ENCODE measurements at places on chromosomes 2 and 18. TPM values are rescaled to one million over a fixed set of nuclear protein-coding genes. Genes with fewer than 3 reads are reported as not detected.

GRCh38 chr2:105824446-105824845, 79.7 kb downstream of the NCK2 start:
- DNase-seq = no peak

- DNase-seq = no peak
Observed at GRCh38 chr2:115299199-115299598, 856.8 kb downstream of the DPP10 start.

- DNase-seq = no peak
Observed at GRCh38 chr2:202267495-202267894, 1.9 kb downstream of the NOP58 start.

DNA sequence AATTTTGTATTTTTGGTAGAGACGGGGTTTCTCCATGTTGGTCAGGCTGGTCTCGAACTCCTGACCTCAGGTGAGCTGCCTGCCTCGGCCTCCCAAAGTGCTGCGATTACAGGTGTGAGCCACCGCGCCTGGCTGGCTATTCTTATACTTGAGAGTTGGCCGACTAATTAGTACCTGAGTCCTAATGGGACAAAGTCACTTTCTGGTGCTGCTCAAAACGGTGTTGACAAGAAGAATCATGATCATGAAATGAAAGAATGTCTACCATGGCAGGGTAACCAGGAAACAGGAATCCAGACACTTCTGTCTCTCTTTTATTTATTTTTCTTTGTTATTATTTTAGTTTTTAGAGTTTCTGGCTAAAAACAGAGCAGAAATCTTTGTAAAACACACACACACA, 54.7 kb upstream of the RAB6D start:
- no peak for DNase-seq

- no peak for DNase-seq
Observed at GRCh38 chr18:46411191-46411828, 245.7 kb downstream of the LOXHD1 start.

DNA sequence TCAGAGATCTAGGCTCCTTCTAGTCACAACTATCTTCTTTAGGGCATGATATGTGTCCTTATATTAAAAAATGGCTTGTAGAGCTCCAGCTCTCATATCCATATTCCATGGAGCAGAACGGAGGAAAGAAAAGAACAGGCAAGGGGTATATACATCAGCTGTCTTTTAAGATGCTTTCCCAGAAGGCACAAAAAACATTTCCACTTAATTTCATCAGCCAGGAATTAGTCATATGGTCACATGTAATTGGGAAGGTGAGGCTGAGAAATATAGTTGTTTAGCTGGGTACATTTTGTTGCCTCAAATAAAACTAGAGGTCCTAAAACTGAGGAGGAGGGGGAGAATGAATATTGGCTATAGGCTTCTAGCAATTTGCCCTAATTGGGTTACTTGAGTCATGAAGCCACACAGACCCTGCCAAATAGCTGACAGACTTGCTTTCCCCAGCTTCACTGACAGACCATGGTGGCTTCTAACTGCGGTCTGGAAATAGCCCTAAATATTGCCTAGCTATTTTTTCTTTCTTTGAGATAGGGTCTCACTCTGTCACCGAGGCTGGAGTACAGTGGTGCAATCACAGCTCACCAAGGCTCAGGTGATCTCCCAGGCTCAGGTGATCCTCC, 20.0 kb downstream of the MAIP1 start:
- no peak for DNase-seq

DNA sequence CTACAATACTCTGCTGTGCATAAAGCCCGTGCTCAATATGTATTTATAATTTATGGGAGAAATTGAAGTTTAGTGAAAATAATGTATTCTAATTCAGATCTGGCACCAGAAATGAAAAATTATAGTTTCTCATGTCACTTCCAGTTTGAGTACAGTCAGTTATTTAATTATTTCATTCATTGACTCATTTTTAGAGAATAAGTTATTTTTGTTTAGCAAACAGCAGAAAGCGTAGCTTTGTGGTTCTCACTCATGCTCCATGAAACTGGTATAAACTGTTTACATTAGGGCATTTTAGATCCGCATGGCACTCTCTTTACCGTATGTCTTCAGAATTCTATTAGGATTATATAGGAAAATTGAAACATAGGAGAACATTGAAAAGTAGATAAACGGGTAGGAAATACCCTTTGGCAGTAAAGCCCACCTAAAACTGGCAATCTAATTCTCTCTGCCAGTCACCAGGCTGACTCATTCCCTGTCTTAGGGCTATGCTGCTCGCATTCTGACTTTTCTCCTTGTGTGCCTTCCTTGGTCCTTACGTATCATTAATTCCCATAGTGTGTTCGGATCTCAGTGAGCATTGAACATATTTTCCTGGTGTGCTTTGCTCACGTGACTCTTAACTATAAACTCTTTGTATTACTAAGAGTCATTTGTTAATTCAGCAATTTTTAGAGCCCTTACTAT, 106.0 kb downstream of the ZNF236 start:
- no peak for DNase-seq

- no peak for DNase-seq
Observed at GRCh38 chr2:129369437-129369836, 610.0 kb upstream of the RAB6C start.

DNA sequence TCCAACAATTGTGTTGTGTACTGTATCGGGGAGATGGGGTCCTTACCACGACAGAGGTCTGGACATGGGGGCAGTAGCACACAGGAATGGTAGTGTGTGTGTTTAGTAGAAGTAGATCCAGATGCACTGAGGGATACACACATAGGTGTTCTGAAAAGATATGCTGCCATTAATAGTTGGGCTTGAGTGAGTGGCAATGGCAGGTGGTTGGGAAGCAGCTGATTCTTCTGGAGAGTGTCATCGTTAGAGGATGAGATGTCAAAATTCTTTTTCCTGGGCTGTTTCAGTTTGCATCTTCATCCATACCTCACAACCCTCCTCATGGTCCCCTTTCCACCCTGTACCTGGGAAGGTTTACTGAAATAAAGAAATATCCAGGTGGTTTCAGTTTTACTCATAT, 66.6 kb downstream of the UGGT1 start:
- no peak for DNase-seq

DNA sequence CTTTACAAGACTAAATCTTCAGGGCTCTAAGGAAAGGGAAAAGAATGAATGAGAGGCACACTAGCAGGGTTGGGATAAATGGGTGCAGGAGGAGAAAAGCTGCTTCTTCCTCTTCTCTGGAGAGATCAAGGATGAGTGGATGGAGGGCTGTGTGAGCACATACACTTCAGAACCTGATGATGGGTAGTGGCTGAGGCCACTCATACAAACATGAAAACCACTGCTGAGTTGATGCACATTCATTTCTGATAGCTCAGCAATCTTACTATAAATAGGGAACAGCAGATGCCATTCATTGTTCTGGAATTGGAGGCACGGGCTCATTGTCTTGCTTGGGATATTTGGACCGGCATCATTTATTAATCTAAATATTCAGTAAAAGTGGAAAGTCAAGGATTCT, 152.4 kb upstream of the KCTD1 start:
- DNase-seq = no peak

- DNase-seq = no peak
Observed at GRCh38 chr2:17000184-17000482, 334.5 kb upstream of the CYRIA start.

- no peak for DNase-seq
Observed at GRCh38 chr2:61255580-61256437, 93.8 kb downstream of the C2orf74 start.

The ZNF804A gene
- polyA plus RNA-seq = 2.0 TPM

The FIGLA gene
- polyA plus RNA-seq = not detected

The IL1F10 gene
- polyA plus RNA-seq = not detected

The EMILIN2 gene
- 9.3 TPM for polyA plus RNA-seq

The TMEFF2 gene
- 14.0 TPM for polyA plus RNA-seq
